ENCODE measurements at places on chromosomes 2 and 18.

DNA sequence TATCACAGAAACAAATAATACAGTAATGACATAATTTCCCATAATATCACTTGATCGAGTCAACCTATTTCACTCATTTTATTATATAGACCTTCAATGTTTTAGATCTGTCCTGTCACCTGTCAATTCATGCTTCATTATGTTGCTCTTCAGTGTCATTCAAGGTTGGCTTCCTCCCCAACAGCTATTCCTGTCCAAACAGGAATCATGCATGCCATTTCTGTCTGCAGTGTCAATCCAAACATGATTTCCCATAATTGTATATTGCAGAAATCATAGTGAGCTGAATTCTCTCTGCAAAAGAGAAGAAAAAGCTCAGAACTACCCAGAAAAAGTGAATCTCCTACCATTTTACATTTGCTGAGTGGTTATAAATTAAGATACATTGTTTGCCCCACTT, 628.6 kb downstream of the NR4A2 start:
- DNase-seq = no peak

GRCh38 chr2:226215902-226216503, 583.6 kb downstream of the IRS1 start:
- DNase-seq = no peak

GRCh38 chr2:187482796-187483195, 34.7 kb upstream of the CALCRL start:
- no peak for DNase-seq

- no peak for DNase-seq
Measured at GRCh38 chr18:76428396-76429261, 66.4 kb downstream of the ZNF516 start.

DNA sequence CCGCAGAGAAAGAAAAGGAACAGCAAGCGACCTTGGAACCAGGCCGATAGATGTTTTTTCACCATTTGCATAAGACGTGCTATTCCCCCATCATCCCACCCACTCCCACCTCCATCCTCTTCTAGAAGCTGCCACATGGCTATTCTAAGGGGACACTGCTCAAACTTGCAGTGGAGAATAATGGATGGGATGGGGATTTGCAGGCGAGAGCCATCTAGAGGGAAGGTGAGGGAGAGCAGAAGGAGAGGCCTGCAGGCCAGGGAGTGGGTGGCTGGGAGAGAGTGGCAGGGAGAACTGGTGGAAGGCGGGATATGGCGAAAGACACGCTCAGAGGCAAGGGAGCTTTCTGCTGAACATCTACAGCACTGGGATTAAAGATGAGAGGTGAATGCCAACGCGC, 84.9 kb downstream of the MAPK4 start:
- DNase-seq = no peak

DNA sequence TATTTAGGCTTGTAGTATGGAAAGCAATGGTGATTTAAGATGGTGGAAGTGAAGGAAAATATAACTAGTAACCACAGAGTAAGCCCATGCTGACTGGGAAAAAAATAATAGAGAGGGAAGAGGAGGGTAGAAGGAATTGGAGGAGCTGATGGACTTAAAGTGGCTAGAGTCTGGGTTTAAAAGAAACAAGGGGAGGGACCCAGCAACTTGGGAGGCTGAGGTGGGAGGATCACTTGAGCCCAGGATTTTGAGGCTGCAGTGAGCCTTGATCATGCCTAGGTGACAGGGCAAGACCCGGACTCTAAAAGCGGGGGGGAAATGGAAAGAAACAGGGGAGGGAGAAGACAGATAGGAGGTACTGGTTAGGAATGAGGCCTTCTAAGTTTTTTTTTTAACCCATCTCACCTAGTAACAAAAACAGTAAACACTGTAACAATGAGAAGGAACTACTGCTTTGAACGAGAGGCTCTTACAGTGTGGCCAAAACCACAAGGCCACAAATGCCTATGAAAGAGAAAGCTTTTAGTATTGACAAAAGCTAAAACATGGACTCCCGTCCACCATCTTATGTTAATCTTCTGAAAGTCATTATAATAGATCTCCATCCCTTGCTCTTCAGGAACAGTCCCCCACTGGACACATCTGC, 26.6 kb downstream of the METTL8 start:
- DNase-seq = no peak

DNA sequence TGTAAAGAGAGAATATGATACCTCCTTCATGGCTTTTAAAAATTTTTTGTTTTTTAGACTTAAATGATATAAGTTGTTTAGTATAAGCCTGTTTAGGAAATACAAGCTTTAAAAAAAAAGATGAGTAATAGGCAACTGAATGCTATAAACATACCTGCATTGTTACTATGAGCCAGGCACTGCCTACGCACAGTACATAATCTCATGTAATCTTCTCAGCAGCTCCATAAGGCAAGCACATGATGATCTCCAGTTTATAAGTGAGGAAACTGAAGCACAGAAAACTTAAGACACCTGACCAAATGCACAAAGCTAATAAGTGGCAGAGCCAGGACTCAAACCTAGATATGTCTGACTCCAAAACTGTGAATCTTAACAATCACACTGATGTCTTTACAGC, 156.3 kb upstream of the SLC1A4 start:
- DNase-seq = no peak

GRCh38 chr2:154992826-154993225, 294.3 kb downstream of the KCNJ3 start:
- no peak for DNase-seq

GRCh38 chr2:69848186-69848790, 18.8 kb downstream of the GMCL1 start:
- DNase-seq = no peak

All from T1000 (cell line).